GDM1 (cell line): ENCODE measurements at places on chromosomes 1 and 21.

DNA sequence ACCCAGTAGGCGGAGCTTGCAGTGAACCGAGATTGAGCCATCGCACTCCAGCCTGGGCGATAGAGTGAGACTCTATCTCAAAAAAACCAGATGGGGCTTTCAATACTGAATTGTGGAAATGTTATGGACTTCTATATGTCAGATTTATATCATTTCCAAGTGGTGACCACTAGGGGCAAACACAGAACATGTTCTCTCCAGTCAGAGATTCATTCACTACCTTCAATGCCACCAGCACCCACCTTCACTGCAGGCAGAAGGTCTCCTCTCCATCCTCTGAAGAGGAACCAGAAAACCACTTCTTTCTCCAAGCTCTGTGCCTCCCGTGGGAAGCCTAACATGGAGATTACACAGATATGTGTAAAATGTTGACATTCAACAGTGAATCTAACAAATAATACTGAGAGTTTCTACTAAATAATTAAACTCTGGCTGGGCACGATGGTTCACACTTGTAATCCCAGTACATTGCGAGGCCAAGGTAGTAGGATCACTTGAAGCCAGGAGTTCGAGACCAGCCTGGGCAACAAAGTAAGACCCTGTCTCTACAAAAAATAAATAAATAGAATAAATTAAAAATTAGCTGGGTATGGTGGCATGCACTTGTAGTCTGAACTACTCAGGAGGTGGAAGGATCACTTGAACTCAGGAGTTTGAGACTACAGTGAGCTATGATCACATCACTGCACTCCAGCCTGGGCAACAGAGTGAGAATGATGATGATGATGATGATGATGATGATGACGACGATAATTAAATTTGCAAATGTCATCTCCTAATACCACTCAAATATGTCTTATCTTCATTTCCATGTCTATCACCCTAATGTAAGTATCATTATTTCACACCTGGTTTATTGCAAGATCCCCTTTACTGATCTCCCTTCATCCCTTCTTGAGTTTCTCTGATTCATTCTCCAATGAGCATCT, 151.1 kb downstream of the ZNF281 start:
- DNase-seq: no peak

- no peak for DNase-seq
Measured at GRCh38 chr1:248733566-248733965, 22.0 kb downstream of the LYPD8 start.

- no peak for DNase-seq
Measured at GRCh38 chr21:15616864-15617574, 112.8 kb upstream of the USP25 start.

GRCh38 chr1:45348609-45348965, 8.3 kb upstream of the MUTYH start:
- no peak for DNase-seq

DNA sequence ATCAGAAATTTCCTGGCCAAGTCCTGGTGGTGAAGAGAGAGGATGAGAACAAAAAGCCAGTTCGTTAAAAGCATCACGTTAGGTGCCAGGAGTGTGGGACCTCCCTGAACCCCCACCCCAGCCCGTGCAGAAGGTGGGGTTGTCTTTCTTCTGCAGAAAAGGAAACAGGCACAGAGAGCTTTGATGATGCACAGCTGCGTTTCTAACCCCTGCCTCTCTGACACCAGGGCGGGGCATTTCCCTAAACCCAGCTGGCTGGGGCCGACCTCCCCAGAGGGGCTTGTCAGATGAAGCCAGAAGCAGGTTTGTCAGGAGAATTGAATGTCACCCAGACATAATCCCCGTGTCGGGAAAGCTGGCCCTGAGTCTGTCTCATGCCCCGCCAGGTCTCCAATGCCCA, 189.3 kb upstream of the EDN2 start:
- DNase-seq: no peak

- DNase-seq: no peak
Measured at GRCh38 chr1:50418600-50419109, 4.6 kb downstream of the DMRTA2 start.

DNA sequence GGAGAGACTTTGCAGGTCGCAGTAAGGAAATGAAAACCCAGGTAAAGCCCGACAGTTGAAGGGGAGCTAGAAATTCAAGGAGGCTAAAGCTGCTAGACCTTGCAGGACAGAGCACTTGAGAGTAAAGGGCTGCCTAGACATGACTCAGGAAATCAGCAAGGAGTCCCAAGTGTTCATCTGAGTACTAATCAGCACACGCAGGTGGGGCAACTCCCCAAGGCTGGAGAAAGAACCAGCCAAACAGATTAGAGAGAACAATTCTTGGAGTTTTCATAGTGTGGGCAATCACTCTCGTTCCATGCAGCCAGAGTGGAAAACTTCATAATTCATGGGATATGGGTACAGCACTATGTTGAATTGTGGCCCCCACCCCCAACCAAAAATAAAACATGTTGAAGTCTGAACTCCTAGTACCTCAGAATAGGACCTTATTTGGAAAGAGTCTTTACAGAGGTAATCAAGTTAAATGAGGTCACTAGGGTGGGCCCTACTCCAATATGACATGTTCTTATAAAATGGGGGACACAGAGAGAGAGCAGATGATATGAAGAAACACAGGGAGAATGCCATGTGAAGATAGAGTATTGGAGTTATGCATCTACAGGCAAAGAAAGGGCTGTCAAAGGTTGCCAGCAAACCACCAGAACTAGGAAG, 28.0 kb downstream of the SYDE2 start:
- no peak for DNase-seq

- DNase-seq: no peak
Measured at GRCh38 chr1:186435336-186435735, 25.6 kb downstream of the PDC start.

GRCh38 chr1:81192647-81193642, 607.8 kb upstream of the ADGRL2 start:
- DNase-seq: no peak

DNA sequence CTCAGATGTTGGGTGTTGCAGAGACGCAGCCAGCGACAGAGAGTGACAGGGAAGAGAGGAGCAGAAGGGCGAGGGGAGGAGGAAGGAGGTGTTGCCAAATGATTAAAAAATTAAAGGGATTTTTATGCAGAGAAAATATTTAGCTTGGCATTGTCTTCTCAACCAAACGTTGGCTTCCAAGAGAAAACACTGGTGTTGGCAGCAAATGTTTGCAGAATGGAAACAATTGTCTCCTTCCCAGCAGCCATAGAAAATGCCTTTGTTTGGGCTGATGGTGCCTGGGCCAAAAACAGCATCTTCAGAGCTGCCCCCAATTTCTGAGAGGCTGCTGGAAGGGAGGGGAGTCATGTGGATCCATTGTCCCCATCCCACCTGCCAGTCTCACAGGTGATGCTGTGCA, 29.7 kb upstream of the GRIK3 start:
- no peak for DNase-seq

GRCh38 chr1:57353654-57354053, 70.2 kb downstream of the DAB1 start:
- no peak for DNase-seq
